ENCODE measurements at places on chromosomes 2 and 18.

DNA sequence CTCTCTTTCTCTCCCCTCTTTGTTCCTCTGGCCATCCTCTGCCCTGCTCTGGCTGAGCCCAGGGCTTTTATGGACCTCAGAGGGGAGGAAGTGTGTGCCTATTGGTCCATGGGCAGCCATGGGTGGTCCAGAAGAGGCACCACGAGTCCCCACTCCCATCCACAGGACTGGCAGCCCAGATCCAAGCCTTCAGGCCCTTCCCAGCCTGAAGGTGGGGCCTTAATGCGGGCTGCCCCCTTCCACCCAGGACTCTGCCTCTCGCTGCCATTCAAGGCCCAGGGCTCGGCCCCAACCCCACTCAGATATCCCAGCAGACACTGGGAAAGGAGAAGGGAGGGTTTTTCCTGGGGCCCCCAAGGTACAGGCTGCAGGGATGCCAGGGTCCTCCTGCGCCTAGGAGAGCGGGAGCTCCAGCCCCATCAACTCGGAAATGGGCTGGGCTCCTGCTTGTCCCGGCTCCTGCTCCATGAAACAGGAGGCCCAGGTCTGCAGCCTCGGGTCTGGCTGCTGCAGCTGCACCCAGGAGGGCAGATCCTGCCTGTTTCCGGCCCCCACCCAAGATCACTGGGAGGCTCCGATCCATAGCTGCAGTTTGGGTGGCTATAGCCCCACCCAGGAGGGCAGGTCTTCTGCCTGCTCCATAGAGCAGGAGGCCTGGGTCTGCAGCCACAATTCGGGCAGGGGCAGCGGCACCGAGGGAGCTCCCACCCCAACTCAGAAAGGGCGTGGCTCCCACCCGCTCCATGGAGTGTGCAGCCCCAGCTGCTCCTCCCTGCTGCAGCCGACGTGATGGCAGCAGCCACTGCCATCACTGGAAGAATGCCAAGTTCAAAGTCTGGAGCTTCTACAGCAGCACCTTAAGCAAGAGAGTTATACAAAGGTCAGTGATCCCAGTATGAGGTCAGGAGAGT lies 116.6 kb upstream of the RBBP8 start:
- DNase-seq = no peak

GRCh38 chr2:237195396-237196120 lies 109.9 kb downstream of the COPS8 start:
- DNase-seq = no peak

DNA sequence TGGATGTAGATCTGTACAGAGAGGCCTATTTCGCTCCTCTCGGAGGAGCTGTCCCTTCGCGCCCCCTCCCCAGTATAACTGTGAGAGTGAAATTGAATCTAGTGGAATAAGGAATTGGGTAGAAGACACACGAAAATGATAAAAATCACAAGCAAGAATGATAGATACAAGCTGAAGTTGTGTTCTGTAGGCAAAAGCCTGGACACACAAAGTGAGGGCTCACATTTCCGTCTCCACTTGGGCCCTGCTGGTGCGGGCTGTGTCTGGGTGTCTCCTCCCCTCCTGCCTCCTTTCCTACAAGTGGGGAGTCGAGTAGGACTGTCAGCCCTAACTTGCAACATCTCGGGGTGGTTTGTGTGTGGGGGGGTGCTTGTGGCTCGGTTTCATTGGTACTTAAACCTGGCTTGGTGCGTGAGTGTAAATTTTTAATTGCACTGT lies 457 bp upstream of the SP9 start:
- no peak for DNase-seq

- DNase-seq = no peak
These were observed 26.9 kb downstream of the SGPP2 start for GRCh38 chr2:222451224-222451674.

DNA sequence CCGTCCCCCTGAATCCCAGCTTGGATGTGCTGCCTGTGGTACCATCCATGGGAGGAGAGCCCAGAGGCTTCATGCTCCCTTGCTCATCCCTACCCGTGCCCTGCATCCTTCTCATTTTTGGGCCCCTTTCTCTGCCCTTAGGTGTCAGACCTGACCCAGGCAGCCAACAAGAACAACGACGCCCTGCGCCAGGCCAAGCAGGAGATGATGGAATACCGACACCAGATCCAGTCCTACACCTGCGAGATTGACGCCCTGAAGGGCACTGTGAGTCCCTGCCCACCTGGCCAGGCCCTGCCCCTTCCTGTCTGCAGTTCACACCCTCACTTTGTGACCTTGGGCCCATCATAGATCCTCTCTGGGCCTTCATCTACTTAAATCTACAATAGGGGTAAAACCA lies 2.5 kb downstream of the DES start:
- DNase-seq = no peak

- no peak for DNase-seq
These were observed 491.0 kb downstream of the SOX11 start for GRCh38 chr2:6183226-6183625.

DNA sequence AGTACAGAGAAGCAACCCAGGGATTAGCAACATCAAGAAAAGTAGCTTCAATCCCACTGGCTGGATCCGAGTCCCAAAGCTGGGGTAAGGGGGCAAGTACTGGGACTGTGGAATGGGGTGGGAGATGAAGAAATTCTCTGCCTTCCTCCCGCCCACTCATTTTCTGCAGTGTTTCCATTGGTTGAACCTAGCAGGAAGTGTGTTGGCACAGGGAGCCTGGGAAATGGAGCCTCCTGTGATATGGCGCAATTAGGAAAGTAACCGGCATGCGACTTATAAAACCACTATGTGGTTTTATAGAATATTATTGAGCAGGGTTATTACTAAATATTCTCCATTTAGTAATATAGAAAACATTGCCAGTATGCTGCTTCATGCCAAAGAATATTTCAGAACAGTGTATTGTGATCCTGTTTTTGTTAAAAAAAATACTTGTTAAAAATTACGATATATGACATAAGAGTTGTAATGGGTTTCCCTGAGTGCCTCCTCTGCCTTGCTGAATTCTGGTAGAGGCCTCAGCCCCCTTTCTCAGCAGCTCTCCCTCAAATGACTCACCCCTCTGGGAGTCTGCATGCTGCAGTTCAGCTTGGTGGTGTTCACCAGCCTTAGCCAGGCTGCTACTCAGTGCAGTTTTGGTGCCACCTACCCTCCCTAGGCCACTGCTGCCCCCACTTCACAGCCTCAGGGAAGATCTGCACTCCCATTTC lies 60.5 kb downstream of the HK2 start:
- DNase-seq = no peak

- no peak for DNase-seq
These were observed 509.8 kb upstream of the SMIM21 start for GRCh38 chr18:75937306-75937705.

GRCh38 chr2:27021253-27022049 lies 11.3 kb upstream of the TMEM214 start:
- DNase-seq = no peak

DNA sequence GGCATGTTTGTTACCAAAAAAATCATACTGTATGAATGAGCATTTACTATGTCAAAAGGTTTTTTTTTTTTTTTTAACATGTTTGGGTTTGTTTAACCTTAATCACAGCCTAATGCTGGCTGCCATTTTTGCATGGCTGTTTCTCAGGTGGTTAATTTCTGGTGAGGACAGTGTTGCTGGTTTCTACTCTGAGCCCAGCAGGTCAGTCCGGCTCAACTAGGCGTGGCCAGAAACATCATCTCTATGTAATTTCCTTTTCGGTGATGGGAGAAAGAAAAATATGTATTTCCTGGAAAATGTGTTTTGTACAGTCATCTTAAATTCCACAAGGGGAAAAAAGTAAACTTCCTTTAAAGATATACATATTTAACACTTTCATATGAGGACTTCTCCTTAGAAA lies 24.9 kb upstream of the BZW1 start:
- DNase-seq = no peak

GRCh38 chr2:148660999-148661398 lies 16.4 kb downstream of the EPC2 start:
- DNase-seq = no peak

GRCh38 chr18:23049698-23050373 lies 85.4 kb upstream of the CABLES1 start:
- no peak for DNase-seq
